Thoracic aorta (tissue), 2 donors: ENCODE measurements at places on chromosomes 6 and 20.

DNA sequence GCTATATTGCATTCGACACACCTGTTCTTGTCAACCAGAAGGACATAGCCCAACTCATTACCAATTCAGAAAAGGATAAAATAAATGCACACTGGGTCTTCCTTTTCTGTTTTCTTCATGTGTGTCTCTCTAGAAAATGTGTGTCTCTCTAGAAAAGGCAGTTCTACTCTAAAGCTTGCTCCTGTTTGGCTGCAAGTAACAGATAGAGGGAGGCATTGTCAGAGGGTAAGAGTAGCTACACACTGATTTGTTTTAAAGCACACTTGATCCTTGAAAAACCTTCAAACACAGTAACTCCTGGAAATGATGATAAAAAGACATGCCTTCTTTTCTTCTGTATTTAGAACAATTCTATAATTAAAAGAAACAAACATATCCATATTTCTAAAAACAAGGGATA lies 21.3 kb downstream of the GRM1 start:
- DNase-seq: no peak

GRCh38 chr6:39834866-39835265 lies 42.7 kb downstream of the DAAM2 start:
- no peak for DNase-seq

DNA sequence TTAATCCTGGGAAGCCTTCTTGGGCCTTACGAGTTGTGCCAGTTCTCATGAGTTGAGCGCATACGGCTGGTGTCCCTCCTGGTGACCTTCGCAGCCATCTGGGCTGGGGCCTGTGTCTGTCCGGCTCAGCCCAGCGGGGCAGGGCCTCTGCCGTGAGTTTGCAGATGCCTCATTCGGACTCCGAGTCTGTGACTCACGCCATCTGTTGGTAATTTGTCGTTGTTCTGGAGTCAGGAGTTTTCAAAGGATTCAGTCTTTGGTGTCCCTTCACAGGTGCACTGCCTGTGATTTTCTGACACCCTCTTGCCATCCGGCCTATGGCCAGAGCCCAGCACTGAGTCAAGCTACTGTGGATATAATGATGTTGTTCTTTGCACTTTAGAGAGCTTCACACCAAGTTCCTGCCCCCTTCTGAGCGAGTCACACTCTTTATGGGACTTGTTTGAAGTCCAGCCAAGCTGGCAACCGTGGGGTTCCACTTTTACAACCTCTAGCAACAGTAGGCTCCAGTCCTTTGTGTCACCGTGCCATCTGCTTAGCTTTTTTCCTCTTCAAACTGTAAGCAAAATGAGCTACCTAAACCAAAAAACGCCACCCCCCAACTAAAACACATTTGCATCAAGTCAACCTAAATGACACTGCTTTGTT lies 175.6 kb downstream of the AIG1 start:
- DNase-seq: no peak

GRCh38 chr6:135073756-135074393 lies 19.3 kb upstream of the HBS1L start:
- no peak for DNase-seq

- no peak for DNase-seq
These were observed 368.3 kb upstream of the GJE1 start for GRCh38 chr6:141764388-141764787.

- DNase-seq: no peak
These were observed 116.6 kb downstream of the QKI start for GRCh38 chr6:163531122-163531521.

- no peak for DNase-seq
These were observed 134.1 kb downstream of the MTHFD1L start for GRCh38 chr6:150999576-150999975.

DNA sequence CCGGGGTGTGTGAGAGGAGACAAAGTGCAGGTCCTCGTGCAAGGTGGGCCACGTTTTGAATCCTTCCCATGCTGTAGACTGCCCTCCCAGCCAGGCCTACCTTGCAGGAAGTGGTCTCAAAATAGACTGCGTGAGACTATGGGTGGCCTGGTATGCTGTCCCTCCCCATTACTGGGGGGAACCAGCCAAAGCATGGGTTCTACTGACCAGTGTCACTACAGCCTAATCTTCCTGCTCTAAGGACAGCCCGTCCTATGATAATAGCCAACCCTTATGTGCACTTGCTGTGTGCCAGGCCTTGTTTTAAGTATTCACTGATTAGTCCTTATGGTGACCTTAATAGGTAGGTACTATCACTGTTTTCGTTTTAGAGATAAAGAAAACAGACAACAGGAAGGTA lies 38.0 kb downstream of the FOXP4 start:
- DNase-seq: no peak

- DNase-seq: no peak
These were observed 628.8 kb upstream of the MAN1A1 start for GRCh38 chr6:119978274-119978889.

DNA sequence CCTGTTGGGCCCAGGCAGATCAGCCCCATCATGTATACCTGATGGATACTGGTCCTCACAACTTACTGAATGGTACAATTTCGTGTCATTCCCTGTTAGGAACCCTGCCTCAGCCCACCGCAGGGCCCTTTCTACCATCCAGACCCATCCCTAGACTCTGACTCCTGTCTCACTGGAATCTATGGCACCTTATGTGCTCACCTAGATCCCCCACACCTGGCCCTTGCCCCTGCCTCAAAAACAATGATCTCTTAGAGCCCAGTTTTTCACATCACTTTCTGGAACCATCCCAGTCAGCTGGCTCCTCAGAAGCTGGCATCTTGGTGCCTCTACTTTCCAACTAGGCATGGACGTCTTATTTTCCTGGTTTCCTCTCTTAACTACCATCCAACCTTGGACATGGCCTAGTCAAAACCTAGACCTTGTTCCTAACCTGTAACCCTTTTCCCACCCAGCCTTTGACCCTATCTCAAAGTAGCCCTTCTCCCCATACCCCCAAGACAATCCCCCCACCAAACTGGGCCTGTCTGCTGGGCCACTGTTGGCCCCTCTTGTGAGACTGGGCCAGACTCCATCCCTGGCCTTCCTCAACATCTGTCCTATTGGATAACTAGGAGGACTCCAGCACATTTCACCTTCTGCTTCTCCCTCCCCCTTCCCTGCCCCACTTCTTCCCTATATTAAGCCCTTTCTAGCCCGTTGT lies 981 bp downstream of the HM13 start:
- DNase-seq: no peak

GRCh38 chr6:45504947-45505346 lies 127.2 kb upstream of the SUPT3H start:
- DNase-seq: no peak

- no peak for DNase-seq
These were observed 162.9 kb upstream of the SASH1 start for GRCh38 chr6:148179786-148180185.

GRCh38 chr20:37538003-37538402 lies 10.3 kb upstream of the BLCAP start:
- no peak for DNase-seq
